ENCODE measurements at places on chromosomes 6 and 20. TPM values are rescaled to one million over a fixed set of nuclear protein-coding genes. Genes with fewer than 3 reads are reported as not detected.
A peak's percentile ranks its signal among the peaks of the same experiment; 100 is the strongest.

- no peak for DNase-seq
- H3K36me3 ChIP-seq: peaks cover 28% of the 10 kb centered on the region
- peak overlapping the region; percentile 75 for H3K27ac ChIP-seq
Measured at GRCh38 chr20:34506480-34506879, 9.7 kb upstream of the DYNLRB1 start.

GRCh38 chr6:2103765-2104523 lies 141.5 kb downstream of the GMDS start:
- H3K27me3 ChIP-seq: no peaks in the 10 kb centered on the region
- H3K4me1 ChIP-seq: peaks cover 4% of the 10 kb centered on the region
- H3K27ac ChIP-seq: no peak overlapping the region
- H3K36me3 ChIP-seq: no peaks in the 10 kb centered on the region

DNA sequence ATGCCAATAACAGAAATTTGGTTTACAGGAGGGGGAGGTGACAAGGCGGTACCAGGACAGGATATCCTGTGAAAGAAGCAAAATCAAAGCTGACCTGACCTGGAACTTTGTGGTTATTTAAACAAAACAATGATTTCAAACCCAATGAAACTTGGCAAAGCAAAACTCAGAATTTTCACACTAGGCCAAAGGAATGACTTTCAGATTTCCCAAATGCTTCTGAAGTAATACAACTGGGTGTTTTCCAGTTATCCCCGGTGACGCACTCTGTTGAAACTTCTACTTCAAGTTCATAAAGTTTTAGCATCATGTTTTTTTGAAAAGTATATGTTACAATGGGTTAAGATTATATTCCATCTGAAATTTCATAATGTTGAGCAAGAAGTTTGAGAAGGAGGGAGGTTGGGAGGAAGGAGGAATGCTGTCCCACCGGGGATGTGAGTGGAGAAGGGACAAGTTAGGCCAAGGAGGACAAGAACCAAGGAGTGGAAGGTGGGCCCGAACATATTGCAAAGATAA lies 78.1 kb upstream of the TRAF3IP2 start:
- DNase-seq: no peak
- H3K4me1 ChIP-seq: peaks cover 17% of the 10 kb centered on the region
- no peak overlapping the region for H3K4me3 ChIP-seq
- H3K27me3 ChIP-seq: no peaks in the 10 kb centered on the region
- H3K36me3 ChIP-seq: peaks cover 39% of the 10 kb centered on the region
- no peak overlapping the region for H3K27ac ChIP-seq

DNA sequence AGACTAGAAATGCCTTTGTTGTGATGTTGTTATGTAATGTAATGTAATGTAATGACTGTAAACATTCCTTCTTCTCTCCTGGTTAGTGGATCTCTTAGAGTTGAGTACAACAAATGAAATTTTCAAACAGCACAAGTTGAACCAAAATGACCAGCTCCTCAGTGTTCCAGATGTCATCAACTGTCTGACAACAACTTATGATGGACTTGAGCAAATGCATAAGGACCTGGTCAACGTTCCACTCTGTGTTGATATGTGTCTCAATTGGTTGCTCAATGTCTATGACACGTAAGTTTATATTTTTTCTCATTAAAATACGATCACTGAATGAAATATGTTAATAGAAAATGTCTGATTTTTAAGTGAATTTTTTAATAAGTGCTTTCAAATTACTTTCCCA lies 496.7 kb downstream of the UTRN start:
- no peak overlapping the region for H3K27ac ChIP-seq
- H3K4me3 ChIP-seq: no peak overlapping the region
- no peaks in the 10 kb centered on the region for H3K4me1 ChIP-seq
- no peak for DNase-seq

DNA sequence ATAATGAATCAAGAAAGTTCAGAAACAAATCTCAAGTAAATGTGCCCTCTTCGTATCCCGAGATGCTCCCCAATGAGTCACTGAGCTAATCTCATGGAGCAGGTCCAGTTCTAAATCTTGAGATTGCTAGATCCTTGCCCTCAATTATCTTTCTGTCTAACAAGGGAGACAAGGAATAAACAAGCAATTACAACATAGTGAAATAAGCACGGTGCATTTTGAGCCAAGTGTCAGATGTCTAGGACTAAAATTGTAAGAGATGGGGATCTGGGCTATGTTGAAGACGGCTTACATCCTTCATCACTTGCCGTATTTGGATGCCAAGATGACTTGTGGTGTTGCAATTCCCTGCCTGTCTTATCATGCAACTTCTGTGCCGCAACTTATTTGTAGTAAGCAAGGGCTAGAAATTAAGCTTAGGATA lies 56.5 kb upstream of the ADGRF1 start:
- no peak overlapping the region for H3K27ac ChIP-seq
- H3K4me1 ChIP-seq: peaks cover 6% of the 10 kb centered on the region
- H3K36me3 ChIP-seq: no peaks in the 10 kb centered on the region
- peaks cover 9% of the 10 kb centered on the region for H3K27me3 ChIP-seq
- no peak for DNase-seq

Gene TNF
- total RNA-seq: not detected

Gene PXDC1
- total RNA-seq: 5.3 TPM

Gene CTAGE9
- total RNA-seq: not detected

Measured in progenitor cell of endocrine pancreas (in vitro differentiated cells).